ENCODE measurements at places on chromosomes 1 and 21.

DNA sequence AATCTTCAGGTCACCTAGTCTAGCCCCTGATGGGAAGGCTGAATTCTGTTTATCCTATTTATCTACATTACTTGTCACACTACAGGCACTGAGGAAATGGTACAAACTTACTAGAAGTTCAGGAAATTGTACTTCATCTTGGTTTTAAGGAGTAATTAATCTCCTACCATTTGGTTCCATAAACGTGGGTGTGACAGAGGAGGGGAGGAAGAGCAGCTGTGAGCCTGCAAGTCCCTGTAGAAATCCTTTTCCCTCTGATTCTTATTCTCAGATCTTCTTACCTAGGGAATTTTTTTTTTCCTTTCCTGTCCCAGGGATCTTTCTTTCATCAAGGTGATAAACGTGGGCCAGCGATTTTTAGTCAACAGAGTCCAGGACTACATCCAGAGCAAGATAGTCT lies 14.1 kb downstream of the PFKFB2 start:
- no peak for DNase-seq

DNA sequence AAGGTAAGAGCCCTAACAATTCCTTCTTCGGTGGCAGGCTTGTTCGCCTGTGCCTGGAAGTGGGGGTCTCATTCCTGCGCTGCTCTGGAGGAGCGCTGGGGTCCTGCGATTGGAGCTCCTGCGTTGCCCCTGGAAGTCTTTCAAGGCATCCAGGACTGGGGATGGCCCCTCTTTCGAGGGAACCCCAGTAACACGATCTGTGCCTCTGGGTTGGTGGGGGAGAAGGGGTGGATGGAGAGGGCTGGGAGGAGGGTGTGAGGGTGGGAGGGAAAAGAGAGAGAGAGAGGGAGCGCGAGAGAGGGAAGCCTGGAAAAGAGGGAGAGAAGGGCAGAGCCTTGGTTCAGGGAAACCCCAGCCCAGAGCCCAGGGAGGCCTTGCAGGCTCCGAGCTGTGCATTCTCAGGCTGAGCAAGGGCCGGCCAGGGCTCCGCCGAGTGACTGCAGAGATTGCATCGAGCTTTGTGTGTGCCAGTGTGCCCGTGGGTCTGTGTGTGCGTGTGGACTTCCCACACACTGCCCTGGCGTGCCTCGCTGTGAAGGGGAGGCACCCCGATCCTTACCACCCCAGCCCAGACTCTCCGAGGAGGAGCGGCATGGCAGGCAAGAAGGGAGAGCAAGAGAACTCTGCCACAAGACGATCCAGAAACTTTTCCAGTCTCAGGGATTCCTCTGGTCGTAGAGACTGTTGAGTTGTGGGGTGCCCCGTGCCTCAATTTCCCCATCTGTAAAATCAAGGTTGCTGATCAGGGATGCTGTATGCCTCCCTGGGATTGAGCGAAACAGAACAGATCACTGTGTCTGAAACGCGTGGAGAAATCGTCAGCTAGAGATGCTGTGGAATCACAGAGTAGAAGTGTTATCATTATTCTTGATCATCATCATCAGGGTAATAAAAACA lies 619 bp downstream of the BCL9 start:
- peak; percentile 44 for DNase-seq

- no peak for DNase-seq
Measured at GRCh38 chr1:208737922-208738321, 493.7 kb upstream of the PLXNA2 start.

- no peak for DNase-seq
Measured at GRCh38 chr1:247210062-247210375, 38.2 kb upstream of the ZNF124 start.

DNA sequence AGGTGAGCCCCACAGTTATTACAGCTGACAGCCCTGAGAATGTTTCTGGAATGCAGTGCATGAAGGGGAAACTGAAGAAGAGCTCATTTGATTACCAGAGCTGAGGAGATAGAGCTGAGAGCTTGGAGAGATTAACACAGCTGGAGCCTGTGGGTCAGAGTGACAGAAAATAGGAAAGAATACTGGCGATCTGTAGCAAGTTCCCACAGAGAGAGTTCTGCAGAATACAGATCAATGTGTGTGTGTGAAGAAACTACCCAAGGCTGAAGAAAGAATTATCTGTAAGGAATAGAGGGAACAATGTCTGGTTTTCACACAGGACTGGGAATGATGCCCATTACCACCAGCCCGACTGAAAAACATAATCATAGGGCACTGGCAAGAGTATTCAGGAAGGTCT lies 103.6 kb upstream of the SNX7 start:
- DNase-seq = peak; percentile 60

DNA sequence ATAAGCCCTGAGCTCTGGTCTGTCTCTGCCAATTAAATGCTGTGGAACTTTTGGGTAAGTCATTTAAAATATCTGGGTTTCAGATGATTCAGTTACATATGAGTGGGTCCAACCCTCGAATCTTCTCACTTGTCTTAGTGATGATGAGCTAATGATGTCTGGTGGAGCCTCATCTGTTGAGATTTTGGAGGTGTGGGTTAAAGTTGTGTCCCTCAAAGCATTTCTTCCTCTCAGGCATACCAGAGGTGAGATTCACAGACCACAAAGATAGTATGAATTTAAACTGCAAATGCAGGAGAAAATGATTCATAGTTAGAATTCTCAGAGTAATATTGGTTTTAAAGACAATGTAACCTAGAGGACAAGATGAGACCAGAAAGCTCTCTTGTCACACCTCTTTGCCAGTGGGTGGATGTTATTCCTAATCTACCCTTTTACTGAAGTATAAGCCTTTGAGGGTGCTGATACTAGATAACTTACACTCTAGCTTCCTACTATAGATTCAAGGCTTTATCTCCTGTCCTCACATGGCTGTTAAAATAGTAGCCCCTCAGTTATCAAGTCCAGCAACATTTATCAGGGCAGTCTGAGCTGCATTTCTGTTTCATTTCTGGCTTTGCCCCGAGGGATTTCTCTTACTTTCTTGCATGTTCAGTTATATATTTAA lies 90.7 kb downstream of the MT1HL1 start:
- DNase-seq = no peak

- peak; percentile 12 for DNase-seq
Measured at GRCh38 chr1:52751589-52752483, 25.6 kb downstream of the ZYG11B start.

- no peak for DNase-seq
Measured at GRCh38 chr1:108712606-108713150, at the start of gene FNDC7. TSS of gene FNDC7 (plus strand) at chr1:108712908. CDS start at chr1:108712934, 26 bp downstream.

GRCh38 chr21:28247454-28248020 lies 745.1 kb downstream of the LTN1 start:
- no peak for DNase-seq

GRCh38 chr1:56920591-56921001 lies 45.2 kb downstream of the C8B start:
- peak; percentile 64 for DNase-seq

GRCh38 chr1:232812560-232812959 lies 7.3 kb downstream of the MAP10 start:
- DNase-seq = no peak

DNA sequence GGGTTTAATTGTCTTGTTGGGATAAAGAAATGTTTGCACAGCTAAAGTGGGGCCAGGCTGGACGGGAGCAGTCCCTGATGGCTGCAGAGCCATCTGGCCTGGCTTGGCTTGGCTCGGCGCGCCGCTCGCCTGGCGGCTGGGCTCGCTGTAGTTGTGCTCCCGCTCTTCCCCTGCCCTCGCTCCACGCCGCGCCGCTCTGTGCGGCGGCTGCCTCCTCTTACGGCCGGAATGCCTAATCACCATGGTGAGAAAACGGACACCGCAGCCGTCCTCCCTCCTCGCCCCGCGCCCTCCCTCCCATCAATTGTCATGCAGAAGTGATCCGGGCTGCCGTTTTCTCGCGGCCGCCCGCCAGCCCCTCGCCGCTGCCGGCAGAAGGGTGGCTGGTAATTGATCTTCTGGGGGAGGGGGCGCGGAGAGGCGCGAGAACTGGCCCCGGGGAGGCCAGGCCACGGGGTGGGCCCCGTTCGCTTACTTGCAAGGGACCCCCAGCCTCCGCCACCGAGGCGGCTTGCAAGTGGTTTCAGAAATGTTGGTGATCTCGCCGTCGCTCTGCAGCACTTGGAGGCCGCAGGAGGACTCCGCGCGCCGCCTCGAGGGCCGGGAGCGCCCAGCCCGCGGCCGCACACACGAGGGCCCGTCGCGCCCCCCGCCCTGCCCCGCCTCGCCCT lies 12.4 kb downstream of the RNF220 start:
- DNase-seq = peak; percentile 84

- DNase-seq = no peak
Measured at GRCh38 chr1:194940336-194941030, 1667.8 kb downstream of the KCNT2 start.

DNA sequence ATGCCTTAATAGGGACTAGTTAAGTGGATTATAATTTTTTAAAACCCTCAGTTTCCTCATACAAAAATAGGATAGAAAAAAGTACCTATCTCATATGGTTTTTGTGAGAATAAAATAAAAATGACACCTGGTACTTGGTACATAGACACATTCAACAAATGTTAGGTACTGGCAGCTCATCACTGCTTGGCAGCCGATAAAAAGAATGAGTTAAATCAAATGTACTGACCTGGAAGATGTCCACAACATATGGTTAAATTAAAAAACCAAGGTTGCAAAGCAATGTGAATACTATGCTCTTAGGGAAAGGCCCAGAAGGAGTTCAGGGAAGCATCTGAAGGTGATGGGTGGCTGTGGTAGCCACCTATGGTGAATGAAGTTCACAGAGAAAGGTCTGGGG lies 64.9 kb upstream of the SMYD2 start:
- DNase-seq = no peak

DNA sequence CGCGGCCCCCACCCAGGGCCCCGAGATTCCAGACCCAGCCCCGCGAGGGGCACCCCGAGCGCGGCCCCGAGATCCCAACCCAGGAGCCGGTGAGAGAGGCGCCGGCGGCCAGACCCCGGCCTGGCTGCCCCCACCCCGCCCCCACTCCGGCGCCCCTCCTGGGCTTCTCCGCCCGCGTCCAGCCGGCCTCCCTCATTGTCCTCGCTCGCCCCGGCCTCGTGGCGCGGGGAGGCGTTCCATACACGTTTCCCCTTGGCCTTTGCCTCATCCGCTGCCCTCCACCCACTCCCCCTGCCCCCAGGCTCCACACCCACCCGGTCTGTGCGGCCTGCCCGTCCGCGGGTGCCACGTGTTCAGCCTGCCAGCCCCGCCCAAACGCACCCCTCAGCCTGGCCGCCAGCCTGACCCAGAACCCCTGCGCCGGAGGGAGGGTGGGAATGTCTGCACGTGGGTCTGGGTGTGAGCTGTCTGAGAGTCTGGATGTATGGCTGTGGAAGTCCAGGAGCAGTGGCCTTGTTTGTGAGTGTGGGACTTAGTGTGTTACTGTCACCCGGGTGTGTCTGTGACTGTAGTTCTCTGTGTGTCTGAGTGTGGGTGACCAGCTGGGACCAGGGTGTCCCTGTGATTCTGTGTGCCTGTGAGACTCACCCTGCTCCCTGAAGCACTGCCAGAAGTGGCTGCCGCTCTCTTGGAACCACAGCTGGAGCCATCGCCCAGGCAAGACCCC lies 681 bp downstream of the B4GALT2 start:
- peak; percentile 38 for DNase-seq

DNA sequence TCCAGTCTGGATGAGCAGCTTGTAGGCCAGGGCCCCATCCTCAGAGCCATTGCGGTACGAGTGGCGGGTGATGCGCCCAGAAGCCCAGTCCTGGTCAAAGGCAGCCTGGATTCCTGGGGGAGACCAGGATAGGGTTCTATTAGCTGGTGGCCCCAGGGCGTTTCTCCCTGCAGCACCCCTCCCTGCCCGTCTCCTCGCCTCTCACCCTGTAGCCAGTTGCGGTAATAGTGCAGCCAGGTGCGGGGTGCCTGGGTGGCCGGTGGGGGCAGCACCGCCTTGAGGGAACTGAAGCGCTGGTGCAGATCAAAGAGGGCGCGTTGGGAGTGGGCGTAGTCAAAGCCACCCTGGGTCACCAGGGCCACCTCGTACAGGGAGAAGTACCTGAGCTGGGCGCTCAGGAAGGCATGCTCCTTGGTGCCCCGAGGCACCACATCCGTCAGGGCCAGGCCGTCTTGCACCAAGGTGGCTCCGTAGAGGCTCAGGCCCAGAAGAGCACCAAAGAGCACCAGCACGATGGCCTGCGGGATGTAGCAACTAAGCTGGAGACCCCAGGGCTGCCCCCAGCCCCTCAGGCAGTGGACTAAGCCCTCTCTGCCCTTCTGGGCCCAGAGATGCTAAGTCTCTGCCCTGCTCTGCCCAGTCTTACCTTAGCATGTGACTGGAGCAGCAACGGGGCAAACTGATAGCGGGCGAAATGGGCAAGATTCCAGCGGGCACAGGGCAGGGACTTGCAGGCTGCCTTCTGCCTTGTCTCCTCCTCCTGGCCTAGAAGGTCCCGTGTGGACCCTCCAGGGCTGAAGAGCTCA lies 15.7 kb downstream of the PTCH2 start:
- DNase-seq = no peak

GRCh38 chr1:41496080-41497055 lies 11.9 kb upstream of the EDN2 start:
- peak; percentile 80 for DNase-seq

DNA sequence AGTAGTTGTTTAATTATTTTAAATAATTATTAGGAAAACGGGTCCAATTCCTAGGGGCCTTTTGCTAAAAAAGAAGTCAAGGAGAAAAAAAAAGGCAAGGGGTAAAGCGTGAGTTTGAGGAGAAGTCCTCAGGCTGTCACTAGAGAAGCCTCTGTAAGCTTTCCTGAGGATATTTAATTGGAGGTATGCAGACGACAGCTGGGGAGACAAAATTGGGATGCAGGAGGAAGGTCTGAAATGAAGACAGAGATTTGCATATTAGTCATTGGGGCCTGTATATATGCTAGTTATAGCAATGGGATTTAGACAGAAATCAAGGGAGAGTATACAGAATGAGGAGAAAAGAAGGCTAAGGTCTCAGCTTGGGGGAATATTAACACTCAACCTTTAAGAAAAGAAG lies 8.6 kb downstream of the ATP6V1G3 start:
- no peak for DNase-seq

GRCh38 chr1:93255222-93256079 lies 74.9 kb downstream of the CCDC18 start:
- DNase-seq = no peak

DNA sequence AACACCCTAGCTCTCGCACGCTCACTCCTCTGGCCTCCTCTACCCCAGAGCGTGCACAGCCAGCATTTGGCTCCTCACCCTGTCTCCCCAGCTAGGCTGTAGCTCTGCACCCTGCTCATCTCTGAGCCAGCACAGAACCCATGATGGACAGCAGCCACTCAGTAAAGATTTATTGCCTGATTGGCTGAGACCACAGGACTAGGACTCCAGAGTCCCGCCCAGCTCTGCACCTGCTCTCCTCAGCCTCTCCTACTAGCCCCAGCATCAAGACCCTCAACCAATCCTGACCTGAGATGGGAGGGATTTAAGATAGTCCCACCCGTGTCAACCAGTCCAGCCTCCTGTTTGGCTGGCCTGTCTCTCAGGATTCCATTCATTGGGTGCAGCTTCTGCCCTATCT lies 9.3 kb downstream of the C1QB start:
- DNase-seq = peak; percentile 62

- DNase-seq = no peak
Measured at GRCh38 chr1:64173336-64173940, 30.0 kb upstream of the UBE2U start.

GRCh38 chr1:42962641-42963377 lies 4.1 kb upstream of the SLC2A1 start:
- no peak for DNase-seq

Measured in brain (organoid and tissue), 16 donors.